Stimulated activated CD4-positive, alpha-beta T cell treated with anti-CD3 and anti-CD28 coated beads, Interleukin-4, amount 100 ng/mL, for 1 hour (primary cell): ENCODE measurements at places on chromosomes 2 and 18.

DNA sequence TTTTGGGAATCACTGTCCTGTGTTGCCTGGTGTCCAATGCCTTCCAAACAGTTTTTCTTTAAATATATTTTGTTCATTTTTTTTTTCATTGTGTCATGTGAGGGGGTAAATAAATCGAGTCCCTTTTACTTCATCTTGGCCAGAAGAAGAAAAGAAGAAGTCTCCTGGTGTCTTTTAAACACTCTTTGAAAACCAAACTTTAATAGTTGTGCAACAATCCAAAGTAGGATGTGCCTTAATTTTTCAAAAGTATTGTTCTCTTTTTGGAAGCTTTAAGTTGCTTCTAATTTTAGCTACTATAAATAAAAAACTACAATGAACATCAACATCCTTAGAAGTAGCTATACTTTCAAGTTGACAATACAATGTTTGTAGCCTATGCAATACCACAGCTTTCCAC lies 154.9 kb downstream of the ATAD2B start:
- DNase-seq, result no peak

- DNase-seq, result no peak
These were observed 166.9 kb upstream of the KLF7 start for GRCh38 chr2:207332480-207333212.

DNA sequence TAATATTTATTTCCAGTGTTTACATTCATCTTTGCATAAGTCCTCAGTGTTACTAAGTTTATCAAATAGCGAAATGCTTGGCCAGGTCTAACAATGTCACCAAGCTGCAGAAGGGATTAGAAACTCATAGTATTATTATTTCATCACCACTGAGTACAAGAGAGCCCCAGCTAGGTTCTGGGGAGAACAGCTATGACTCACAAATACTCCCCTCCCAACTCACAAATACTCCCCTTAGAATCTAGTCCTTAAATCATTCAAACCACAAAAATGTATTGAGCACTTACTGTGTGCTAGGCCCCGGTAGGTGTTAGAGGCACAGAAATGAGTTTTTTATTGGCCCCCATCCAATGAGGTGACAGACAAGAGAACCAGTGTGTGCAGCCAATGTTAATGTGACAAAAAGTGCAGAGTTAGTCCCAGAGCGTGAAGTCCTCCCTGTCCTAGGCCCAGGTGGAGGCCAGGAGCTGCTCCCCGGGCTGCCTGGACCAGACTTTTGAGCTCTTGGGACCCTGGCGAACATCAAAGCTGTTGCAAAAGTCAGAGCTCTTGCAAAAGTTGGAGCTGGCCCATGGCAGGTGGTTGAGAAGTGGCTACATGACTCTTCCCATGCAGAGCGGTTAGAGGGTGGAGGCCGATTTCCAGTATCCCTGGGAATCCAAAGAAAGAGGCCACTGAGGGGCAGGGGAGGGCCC lies 9.8 kb downstream of the STEAP3 start:
- DNase-seq, result no peak

- DNase-seq, result no peak
These were observed 35.4 kb upstream of the CCDC93 start for GRCh38 chr2:118049140-118049815.

DNA sequence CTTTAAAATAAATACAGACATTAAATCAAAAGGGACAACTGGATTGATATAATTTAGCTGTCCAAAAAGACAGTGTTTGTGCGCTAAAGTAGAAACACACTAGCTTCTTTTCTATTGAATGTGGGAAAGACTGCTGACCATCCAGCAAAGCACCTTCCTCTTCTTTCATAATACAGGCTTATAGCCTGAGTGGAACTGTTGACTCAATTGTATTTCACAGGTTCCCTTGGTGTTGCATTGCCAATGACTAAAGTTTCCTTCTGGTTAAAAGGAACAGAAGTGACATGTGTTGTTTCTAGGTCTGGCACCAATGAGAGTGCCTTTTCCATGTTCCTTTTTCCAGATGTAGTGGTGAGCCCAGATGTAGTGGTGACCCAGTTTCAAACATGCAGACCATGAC lies 412.3 kb downstream of the RNF144A start:
- no peak for DNase-seq

DNA sequence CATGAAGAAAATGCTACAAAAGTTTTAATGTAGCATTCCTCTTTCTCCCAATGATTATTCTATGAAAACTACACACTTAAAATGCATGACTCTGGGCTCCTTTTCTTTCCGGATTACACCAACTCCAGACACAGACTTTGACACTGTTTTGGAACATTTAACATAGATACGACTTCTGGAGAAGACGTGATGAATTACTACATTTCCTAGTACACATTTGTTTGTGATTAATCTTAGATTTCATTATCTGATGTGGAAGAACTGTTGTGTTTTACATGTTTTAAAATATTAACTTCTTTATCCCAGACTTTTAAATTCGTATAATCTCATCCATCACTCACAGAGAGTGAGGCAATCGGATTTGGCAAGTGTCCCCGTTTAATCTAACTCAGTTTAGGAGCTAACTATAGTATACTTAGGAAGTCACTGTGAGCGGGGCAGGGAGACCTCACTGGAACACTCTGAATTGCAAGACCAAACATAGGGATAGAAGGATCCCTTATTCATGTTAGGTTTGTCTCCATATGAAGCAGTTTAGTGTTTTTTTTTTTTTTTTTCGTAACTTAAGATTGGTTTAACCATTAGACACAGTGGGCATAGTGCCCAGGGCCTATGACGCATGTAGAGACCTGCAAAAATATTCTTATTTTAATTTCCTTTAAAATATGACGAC lies 66.7 kb downstream of the PDE1A start:
- no peak for DNase-seq

DNA sequence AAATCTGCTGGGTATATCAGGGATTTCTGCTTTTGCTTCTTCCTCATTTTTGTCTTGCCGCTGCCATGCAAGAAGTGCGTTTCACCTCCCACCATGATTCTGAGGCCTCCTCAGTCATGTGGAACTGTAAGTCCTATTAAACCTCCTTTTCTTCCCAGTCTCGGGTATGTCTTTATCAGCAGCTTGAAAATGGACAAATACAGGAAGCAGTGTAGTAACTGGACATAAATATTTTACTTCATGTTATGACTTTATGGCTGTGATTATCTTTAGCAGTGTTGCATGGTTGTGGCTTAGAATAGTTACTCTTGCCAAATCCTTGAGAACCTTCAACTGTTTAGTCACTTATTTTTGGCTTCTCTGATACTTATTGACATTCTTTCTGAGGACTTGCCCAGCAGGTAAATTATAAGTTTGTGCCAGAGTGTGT lies 66.2 kb upstream of the DLX2 start:
- DNase-seq, result no peak

GRCh38 chr2:51025906-51026555 lies 5.9 kb downstream of the NRXN1 start:
- no peak for DNase-seq

GRCh38 chr18:37537868-37538525 lies 27.6 kb downstream of the CELF4 start:
- DNase-seq, result peak; percentile 35

- DNase-seq, result no peak
These were observed 79.0 kb downstream of the COLEC12 start for GRCh38 chr18:421247-422155.

GRCh38 chr18:13288509-13289133 lies 70.1 kb downstream of the LDLRAD4 start:
- DNase-seq, result no peak

GRCh38 chr2:219297766-219298456 lies 11.3 kb downstream of the PTPRN start:
- DNase-seq, result no peak

DNA sequence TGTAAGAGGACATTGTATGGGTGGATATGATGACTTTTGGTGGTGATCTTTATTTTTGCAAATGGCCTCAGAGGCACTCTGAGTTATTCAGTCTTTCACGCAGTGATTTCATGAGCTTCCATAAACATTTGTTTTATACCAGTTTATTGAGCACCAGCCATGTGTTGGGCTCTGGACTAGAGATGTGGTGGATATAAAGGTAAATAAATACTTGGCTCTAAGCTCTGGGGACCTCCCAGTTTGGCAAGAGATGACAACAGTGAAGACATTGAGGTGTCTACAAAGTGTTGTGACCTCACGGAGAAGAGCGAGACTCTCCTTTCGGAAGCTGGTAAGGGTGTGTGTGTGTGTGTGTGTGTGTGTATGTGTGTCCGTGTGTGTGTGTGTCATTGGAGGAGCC lies 146.4 kb downstream of the TANC1 start:
- no peak for DNase-seq

DNA sequence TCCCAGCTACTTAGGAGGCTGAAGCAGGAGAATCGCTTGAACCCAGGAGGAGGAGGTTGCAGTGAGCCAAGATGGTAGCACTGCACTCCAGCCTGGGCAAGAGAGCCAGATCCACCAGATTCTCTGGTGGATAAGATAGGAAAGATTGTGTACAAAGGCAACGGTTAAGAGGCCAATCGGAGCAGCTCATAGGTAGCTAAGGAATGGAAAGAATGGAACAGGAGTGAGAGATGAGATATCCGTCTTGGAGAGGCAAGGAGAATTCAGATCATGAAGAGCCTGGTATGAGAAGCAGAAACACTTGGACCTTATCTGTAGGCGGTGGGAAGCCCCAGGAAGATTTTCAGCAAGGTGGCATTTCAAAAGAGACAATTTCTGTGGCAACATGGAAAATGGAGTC lies 27.1 kb downstream of the TTR start:
- DNase-seq, result no peak

GRCh38 chr2:36329251-36329650 lies 26.3 kb upstream of the CRIM1 start:
- DNase-seq, result no peak

DNA sequence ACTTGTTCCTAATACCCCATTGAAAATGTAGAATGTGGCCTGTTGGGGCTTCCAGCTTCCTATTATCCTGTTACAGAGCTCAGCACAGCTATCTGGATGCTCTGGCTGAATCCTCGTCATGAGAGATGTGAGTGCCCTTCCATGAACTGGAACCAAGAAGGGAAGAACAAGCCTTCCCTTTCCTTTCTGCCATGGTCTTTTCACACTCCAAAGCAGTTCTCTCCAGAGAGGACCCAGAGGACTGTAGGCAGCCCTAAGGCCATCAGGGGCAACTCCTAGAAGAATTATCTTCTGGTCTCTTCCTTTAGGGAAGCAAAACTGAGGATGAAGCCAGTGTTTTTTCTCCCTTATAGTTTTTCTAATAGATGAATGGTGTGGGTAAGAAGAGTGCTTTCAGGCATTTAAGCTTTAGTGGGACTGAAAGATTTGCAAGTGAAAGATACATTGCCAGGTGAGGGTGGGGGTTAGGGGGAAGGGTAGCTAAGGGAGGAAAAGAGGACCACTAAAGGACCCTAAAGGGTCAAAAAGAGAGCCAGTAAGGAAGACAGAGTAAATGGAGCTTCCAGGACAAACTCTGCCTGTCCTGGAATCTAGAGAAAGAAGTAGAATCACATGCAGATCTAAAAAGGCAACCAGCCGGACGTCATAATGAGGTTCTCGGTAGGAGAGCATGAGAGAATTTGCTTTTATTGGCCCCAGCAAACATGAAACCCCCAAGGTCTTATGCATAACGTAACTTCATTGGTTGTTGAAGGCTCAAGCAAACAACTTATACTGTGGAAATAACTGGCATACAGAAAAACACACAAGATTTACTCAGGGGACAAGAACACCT lies 12.4 kb upstream of the XPO1 start:
- DNase-seq, result no peak

GRCh38 chr2:186085226-186085625 lies 346.6 kb downstream of the FSIP2 start:
- no peak for DNase-seq

- no peak for DNase-seq
These were observed 58.6 kb upstream of the DOCK10 start for GRCh38 chr2:225100856-225101294.

GRCh38 chr18:3879836-3880120 lies 429.8 kb downstream of the TGIF1 start:
- DNase-seq, result no peak

DNA sequence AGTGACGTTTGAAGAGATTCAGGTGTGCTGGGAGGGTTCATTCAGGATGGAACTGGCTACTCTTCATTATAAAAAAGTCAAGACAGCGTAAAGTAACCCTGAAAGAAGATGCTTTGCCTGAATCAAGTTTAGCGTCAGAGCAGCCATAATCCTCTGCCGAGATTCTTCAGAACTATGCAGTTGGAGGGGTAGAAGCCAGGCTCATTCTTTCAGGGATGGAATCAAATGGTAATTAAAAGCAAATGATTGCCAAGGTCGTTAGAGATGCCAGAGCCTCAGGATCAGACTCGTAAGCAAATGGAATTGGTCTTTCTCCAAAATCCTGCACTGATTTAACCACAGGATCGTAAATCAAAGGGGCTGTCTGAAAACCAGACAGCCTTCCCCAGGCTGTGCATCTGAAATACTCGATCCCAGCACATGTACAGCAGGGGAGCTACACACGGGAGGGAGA lies 21.9 kb downstream of the APCDD1 start:
- DNase-seq, result no peak

- no peak for DNase-seq
These were observed 528.0 kb downstream of the CPS1 start for GRCh38 chr2:211084352-211084751.

- DNase-seq, result no peak
These were observed 105.4 kb upstream of the LGALSL start for GRCh38 chr2:64348386-64349130.

- no peak for DNase-seq
These were observed 61.5 kb downstream of the PTPN4 start for GRCh38 chr2:119821266-119821665.

GRCh38 chr2:16869711-16870110 lies 204.1 kb upstream of the CYRIA start:
- DNase-seq, result no peak

GRCh38 chr2:119264781-119265692 lies 41.4 kb downstream of the STEAP3 start:
- peak; percentile 21 for DNase-seq

DNA sequence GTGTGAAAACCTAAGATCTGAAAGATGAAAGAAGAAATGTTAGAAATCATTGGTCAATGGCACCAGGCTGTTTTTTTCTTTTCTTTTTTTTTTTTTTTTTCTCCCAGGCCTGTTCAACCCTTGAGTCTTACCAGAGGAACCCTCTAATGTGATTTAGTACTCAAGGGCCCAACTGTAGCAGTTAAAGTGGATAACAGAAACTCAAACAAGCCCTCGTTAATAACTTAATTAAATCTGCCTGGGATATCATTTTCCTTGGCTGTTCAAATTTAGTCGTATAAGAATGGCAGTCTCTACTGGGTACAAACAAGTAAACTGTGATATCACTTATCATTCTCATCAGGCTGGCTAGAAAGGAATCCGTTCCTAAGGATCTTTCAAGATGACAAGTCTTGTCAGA lies 16.5 kb downstream of the ARL4C start:
- no peak for DNase-seq

DNA sequence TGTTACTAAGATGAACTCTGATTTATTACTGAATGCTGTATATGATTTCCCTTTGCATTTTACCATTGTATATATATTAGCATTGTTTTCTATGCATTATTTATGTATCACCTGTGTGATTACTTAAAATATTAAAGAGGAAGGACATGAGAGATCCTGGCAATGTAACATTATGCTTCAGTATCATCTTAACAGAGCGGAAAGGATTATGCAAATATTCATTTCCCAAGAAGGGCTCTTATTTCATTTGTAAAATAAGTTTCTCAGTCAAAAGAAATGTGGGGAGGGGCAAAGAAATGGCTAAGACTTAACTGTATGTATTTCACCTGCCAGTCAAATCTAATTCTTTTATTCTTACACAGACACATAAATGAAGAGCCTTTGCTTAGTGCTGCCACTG lies 654.2 kb upstream of the PKDCC start:
- no peak for DNase-seq

- DNase-seq, result no peak
These were observed 260.0 kb downstream of the TNS1 start for GRCh38 chr2:217742841-217743240.

- DNase-seq, result no peak
These were observed 456.3 kb downstream of the TGIF1 start for GRCh38 chr18:3906116-3906750.
